ENCODE measurements at places on chromosomes 6 and 20. TPM values are rescaled to one million over a fixed set of nuclear protein-coding genes. Genes with fewer than 3 reads are reported as not detected.

Gene HLA-DMA
- 8.5 TPM for total RNA-seq

Gene TNFRSF6B
- total RNA-seq = not detected

Gene IL20RA
- total RNA-seq = not detected

Gene CENPW
- 1.4 TPM for total RNA-seq

GRCh38 chr6:136208783-136209182 is 41.3 kb downstream of the MTFR2 start:
- no peak for DNase-seq

- DNase-seq = no peak
Observed at GRCh38 chr6:145453376-145453775, 281.9 kb downstream of the EPM2A start.

GRCh38 chr20:3312940-3313682 is 74.1 kb upstream of the SLC4A11 start:
- DNase-seq = no peak

- no peak for DNase-seq
Observed at GRCh38 chr20:19815553-19815991, 57.5 kb downstream of the RIN2 start.

GRCh38 chr20:34389954-34390555 is 27.0 kb downstream of the ITCH start:
- DNase-seq = no peak

DNA sequence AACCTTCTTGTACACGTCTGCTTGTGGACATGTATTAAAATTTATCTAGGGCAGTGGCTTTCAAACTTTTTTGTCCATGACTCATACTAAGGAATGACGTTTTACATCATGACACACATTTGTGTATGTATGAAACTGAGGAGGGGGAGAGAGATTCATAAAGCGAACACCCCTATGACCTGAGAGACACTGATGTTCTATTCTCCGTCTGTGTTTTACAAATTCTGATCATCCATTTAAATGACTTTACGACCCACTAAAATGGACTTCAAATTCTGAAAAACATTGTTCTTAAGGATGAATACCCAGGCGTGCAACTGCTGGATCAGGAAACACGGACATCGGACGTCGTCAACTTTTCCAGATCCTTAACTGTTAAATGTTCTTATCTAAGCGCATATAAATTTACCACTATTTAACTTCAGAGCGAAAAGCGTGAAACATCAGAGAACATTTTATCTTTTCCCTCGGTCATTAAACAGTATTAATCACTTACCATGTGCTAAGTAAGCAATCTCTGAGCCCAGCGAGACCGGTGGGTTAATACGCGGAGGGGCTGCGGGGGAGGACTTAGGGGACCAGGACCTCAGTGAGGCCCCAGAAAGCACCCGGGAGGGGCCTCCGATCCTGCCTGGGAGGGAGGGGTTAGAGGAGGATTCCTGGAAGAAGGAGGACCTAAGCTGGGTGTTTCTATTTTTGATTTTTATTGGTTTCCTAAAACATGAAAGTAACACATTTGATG is 1.2 kb downstream of the PLAGL1 start:
- DNase-seq = no peak

DNA sequence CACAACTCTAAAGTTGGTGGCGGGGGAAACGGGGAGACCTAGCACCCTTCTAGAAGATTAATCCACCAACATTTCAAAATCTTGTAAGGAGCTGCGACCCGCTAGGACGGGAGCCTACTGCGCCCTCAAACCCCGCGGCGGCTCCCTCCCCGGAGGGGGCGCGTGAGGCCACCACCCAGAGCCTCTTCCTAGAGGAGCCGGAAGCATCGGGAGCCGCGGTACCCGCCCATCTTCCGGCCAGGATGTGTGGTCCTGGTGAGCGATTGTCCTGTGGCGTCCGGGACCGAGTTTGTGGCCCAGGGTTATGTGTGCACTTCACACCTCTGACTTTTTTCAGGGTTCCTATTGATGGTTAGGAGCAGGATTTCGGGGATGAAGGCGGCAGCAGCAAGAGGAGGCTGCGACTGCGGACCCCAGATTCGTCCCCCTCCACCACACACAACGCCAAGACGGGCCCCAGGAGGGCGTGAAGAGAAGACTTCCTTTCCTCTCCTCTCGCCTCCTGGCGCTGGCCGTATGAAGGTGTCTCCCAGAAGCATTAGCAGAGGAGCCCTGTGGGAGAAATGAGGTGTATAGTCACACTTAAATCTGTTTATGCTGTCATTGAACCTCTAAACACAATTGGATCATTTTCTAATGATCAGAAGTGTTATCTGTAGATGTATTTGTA is 10.7 kb downstream of the ZNF165 start:
- DNase-seq = no peak

- DNase-seq = no peak
Observed at GRCh38 chr6:117930645-117931044, 23.6 kb downstream of the SLC35F1 start.

DNA sequence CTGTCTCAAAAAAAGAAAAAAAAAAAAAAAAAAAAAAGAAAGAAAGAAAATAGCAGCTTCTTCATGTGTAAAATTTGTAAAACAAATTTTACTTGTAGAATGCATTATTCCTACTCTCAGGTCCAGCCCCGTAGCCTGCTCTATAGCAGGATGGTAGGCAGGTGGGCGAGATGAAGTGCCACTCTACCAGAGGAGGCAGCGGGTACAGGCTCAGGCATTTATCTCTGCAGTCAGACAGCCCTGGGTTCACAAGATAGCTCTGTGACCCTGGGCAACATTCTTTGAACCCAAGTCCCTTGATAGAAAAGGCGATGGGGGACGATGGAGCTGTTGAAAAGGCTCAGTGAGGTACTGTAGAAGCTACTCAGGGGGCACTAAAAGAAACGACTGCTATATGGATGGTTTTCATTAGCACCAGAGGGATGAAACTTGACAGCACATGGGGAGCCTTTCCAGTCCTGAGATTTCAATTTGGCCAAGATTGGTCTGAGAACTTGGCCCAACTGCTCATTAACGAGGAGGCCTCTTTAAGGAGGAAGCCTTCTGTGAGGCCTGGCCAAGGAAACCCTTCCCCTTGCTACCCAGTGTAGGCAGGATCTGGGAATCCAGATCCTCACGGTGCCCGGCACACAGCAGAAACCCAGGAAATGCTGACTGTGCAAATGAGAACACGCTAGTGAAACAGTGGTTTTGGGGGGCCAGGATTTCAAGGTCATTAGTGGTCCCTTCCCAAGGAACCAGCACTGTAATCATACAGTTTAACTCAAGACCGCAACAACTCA is 63.1 kb downstream of the MYH7B start:
- no peak for DNase-seq

- no peak for DNase-seq
Observed at GRCh38 chr6:137756788-137757187, 110.3 kb upstream of the TNFAIP3 start.

- DNase-seq = no peak
Observed at GRCh38 chr20:33337531-33338165, 54.6 kb downstream of the BPIFB1 start.

DNA sequence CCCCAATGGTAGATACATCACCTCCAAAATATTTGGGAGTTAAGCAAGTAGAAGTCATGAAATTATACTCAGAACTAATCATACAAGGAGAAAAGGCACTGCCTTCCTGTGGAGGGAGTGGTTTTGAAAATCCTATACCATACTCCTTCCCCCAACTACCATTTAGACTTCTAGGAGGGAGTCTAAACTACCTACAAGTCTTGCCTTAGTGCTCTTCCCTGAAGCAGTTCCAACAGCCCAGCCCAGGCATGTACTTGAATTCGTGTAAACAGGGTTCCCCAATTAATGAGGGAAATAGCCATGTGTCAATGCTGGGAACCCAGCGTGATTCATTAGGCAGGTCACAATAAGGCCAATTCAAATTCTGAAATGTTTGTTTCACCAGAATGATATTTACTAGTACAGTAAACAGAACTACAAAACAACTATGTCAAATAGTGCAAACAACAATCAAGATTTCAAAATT is 39.1 kb upstream of the SGK1 start:
- DNase-seq = no peak

DNA sequence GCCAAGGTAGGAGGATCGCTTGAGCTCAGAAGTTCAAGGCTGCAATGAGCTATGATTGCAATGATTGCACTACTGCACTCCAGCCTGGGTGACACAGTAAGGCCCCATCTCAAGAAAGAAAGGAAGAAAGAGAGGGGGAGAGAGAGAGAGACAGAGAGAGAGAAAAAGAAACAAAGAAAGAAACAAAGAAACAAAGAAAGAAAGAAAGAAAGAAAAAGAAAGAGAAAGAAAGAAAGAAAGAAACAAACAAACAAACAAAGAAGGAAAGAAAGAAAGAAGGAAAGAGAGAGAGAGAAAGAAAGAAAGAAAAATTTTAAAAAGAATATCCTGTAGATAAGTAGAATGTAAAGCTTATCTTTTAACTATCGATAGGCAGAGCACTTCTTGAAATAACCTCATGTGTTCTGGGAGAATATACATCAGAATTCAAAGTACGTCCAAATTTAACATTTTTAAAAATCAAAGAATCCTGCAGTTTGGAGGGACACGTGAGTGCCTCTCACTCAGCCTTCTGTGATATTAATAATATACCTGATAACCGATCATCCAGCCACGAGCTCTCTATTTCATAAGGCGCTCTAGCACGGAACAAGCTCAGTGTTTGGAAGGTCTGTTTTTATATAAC is 25.2 kb downstream of the MYLK4 start:
- DNase-seq = no peak

DNA sequence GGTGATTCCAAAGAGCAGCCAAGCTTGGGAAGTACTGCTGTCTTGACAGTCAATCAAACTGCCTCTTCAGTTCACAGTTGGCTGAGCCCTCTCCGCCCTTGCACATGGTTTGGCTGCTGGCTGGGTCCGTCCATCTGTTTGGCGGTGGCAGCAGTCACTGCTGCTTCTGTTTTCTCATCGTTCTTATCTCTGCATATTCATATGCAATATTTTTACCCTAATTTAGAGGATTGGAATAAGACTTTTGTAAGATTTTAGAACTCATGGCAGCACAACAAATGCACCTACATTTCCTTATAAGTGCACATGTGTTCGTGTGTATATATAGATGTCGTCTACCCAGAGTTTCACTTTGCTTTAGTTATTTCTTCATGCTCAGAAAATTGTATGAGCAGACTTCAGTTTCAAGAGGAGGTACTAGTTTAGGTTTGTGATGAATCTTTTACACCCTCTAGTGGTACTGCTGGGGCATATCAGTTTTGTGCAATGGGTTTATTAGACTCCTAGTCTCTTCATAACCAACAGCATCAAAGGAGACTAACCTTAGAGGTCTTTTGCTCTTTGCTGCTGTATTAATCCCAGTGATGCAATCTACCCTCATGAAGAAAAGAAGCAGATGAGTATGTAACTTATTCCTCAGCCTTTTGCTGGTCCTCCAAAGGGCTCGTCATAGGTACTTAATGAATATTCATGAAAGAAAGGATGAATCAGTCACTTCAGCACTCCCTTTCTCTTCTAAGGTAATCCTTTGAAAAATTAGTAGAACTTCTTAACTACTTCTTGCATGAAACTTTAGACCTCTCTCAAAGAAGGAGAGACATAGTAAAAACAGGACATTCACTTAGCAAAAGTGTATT is 44.3 kb downstream of the KHDC1L start:
- DNase-seq = peak; percentile 41

GRCh38 chr20:61874421-61875068 is 191.1 kb downstream of the TAF4 start:
- no peak for DNase-seq

GRCh38 chr20:34120213-34120612 is 8.2 kb upstream of the EIF2S2 start:
- DNase-seq = no peak

GRCh38 chr20:50815162-50815989 is 20.5 kb downstream of the BCAS4 start:
- DNase-seq = no peak

DNA sequence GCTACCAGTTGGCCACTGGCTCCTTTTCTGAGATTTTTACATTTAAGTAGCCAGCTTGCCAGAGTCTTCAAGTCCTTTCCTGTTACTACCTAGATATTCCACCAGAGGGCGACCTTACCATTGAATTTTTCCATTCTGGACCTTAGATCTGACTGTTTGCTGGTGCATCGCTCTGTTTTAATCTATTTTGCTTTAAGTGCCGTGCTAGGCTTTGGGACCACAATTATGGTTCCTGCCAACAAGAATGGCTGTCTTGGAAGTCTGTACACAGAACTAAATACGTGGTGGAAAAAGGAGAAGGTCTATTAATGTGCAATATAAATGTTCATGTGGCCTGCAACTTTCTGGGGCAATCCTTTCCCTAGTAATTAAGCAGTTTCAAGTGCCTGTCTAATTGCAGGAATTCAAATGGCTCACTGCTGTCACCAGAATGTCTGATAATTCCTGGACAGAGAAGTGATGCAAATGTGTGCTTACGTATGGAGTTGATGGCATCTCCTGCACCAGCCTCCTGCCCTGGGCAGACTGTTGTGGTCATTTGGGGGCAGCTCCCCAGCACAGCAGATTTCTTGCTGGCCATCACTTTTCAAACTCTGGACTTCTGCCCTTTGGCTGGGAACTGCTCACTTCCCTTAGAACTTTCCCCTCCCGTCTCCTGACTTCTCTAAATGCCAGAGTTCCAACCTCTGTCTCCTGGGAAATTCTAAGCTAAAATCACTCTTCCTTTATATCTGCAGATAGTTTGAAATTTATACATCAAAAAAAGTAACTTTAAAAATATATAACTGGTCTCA is 5.6 kb upstream of the HLA-DOA start:
- DNase-seq = peak; percentile 79

DNA sequence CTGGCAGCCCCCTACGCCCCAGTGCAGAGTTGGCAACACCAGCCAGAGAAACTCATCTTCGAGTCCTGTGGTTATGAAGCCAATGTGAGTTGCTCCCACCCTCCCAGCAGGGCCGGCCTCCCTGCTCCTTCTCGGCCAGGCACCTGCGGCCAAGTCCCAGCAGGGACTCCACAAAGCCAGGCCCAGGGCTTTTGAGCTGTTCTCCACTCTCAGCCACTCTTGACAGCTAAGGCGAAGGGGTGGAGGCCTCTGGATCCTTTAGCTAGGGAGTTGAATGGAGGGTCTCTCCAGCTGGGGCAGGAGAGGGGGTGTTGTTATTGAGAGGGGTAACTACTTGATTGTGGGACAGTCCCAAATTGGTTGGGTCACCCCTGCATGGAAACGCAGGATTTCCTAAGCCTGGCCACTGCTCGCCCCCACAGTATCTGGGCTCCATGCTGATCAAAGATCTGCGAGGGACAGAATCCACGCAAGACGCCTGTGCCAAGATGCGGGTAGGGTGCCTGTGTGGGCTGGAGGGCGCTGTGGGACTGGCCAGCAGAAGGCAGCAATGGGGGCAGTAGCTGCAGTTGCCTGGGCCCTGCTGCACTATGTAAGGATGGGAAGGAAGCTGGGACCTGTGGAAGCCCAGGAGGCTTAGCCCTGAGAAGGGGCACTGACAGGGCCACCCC is 58.3 kb downstream of the TCP11 start:
- DNase-seq = no peak

- no peak for DNase-seq
Observed at GRCh38 chr20:4127344-4127743, 112.0 kb upstream of the RNF24 start.
